ENCODE measurements at places on chromosomes 12 and 14. TPM values are rescaled to one million over a fixed set of nuclear protein-coding genes. Genes with fewer than 3 reads are reported as not detected.

The GPR162 gene
- total RNA-seq = 4.1 TPM

DNA sequence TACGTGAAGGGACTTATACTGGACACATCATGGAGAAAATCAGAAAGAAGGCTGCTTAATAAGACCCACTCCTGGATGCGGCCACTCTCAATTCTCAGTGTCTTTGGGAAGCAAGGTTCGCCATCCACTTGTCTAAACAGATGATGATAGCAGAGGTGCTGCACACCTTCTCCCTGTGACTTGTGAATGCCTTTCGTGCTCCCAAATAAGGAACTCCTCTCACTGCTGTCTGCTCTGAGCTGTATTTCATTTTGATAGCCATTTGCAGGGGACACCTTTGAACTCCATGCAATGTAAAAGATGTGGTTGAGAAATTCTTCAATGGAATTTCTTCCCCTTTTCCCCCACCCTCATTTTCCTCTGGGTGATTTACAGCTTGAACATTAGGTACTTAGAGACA lies 11.6 kb downstream of the RMST start:
- H3K4me3 ChIP-seq = no peak overlapping the region
- H3K36me3 ChIP-seq = no peaks in the 10 kb centered on the region
- no peaks in the 10 kb centered on the region for H3K27me3 ChIP-seq
- no peaks in the 10 kb centered on the region for H3K4me1 ChIP-seq

The SLC38A6 gene
- 39.7 TPM for total RNA-seq

DNA sequence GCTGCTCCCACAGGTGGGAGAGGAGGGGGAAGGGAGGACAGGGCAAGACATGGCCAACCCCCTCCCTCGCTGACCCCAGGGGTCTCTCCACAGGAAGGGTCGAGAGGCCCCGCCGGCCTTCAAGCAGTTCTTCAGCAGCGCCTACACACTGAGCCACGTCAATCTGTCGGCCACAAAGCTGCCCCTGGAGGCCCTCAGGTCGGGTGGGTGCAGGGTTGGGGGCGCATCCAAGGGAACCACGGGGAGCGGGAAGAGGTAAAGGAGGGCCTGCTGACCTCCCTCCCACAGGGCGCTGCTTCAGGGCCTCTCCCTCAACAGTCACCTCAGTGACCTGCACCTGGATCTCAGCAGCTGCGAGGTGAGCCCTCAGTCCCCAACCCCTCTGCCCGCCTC lies 6.1 kb downstream of the CARMIL3 start:
- H3K4me3 ChIP-seq = no peak overlapping the region
- no peak for DNase-seq
- H3K27me3 ChIP-seq = no peaks in the 10 kb centered on the region
- H3K4me1 ChIP-seq = no peaks in the 10 kb centered on the region
- H3K27ac ChIP-seq = no peak overlapping the region

The LGALS3 gene
- 293 TPM for total RNA-seq

The SPIC gene
- not detected for total RNA-seq
